T-helper 22 cell (primary cell): ENCODE measurements at places on chromosomes 16 and 17.
A peak's percentile ranks its signal among the peaks of the same experiment; 100 is the strongest.

GRCh38 chr17:30117675-30118081, 1.1 kb downstream of the NSRP1 start:
- no peak for DNase-seq

DNA sequence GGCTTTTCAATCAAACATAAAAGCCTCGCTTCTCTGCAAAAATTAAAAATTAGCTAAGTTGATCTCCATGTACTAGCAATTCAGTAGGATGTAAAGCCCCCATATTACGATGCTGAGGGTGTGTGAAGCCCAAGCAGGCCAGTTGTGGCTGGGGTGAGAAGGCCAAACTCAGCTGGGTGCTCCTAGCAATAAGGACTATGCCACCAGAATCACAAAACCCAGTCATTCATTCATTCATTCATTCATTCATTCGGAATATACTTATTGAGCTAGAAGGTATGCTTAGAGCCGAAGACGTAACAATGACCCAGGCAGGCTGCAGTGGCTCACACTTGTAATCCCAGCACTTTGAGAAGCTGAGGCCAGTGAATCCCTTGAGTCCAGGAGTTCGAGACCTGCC, 3.9 kb upstream of the CRYBA1 start:
- no peak for DNase-seq

- no peak for DNase-seq
These were observed 12.9 kb downstream of the GJD3 start for GRCh38 chr17:40351359-40352236.

GRCh38 chr16:72125635-72126428, 32.2 kb downstream of the DHX38 start:
- DNase-seq, result no peak

- no peak for DNase-seq
These were observed 58.9 kb downstream of the TK2 start for GRCh38 chr16:66490774-66491715.

DNA sequence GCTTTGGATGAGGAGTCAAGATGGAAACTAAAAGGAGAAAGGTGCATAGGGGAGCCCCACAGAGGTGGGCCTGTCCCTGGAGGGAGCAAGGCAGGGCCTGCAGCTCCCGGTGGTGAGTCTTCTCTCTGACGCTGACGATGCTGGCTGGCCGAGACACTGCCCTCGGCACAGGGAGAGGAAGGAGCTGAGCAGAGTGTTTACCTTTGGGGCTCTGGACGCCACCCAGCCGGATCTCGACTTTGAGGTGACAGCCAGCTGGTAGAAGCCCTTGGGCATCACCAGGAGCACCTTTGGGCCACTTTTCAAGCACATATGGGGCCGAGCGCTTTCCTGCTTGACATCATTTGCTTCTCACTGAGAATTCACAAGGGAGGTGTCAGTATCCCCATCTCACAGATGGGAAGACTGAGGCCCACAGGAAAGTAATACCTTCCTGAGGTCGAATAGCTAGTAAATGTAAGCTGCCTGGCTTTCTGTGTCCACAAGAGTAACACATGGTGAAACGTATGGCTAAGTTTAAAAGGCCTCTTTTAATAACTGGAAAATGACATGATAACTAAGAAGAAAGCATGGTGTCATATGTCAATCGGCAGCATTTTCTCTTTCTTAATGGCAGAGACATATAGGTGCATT, 294.3 kb upstream of the TNRC6C start:
- no peak for DNase-seq

GRCh38 chr17:2070241-2071023, 15.5 kb downstream of the HIC1 start:
- no peak for DNase-seq

- DNase-seq, result no peak
These were observed 2.8 kb upstream of the NTN3 start for GRCh38 chr16:2468233-2468724.

- peak; percentile 75 for DNase-seq
These were observed 1.7 kb downstream of the SLFN5 start for GRCh38 chr17:35244341-35245195.

DNA sequence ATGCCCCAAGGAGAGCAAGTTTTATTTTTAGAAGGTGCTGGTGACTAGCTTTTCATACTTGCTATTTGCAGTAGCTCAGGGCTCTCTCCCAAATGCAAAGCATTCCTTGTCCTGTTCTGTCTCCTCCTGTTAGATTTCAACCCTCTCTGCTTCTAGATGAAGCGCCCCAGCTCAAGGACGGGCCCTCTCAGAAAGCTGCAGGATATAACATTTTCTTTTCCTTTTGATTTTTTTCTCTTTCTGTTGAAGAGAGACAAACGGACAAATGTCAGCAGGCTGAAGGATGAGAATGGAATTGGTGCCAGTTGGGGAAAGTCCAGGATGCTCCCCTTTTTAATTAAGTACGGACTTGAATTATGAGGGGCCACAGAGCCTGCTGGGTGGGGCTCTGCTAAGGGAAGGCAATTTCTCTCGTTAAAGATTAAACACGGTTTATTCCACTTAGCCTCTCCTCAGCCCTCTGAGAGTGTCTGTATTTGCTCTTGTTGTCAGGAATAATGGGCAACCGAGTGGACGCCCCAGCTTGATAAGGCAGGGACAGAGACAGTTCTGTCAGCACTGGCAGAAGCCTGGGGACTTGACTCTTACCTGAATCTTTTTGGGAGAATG, 6.2 kb upstream of the ETV4 start:
- no peak for DNase-seq
